ENCODE measurements at places on chromosomes 16 and 17.

DNA sequence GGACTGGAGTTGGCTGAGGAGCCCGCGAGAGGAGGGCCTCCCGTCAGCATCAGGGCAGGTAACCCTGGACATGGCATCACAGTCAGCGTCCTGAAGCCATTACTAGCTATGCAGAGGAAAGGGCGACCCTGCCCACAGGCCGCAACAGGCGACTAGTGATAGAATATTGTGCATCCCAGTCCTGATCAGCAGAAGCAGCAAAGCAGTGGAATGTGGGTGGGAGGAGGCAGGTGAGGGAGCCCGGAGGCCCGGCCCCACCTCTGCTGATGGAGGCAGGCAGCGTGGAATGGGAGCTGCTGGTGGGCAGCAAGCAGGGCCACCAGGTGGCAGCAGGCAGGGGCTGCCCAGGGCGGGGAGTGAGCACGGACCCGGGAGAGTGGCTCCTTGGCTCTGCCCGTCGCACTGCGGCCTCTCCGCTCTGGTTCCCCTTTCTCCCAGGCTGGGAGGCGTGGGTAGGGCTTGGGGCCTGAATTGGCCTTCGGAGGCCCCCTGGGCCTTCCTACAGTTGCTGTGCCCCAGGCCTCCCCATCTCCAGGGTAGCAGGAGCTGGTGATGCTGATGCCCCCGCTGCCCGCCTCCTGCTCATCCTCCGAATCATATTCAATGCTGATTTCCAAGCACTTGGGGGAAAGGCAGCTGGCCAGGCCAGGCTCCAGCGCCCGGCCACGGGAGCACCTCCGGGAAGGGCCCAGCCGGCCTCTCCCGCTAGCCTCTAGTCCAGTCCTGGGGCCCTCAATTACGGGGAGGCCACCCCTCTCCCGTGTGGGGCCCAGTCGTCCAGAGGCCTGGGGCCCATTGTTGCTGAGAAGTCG is 20.2 kb downstream of the TSPOAP1 start:
- no peak for DNase-seq

- DNase-seq: no peak
Measured at GRCh38 chr17:304461-304860, 48.1 kb downstream of the RPH3AL start.

GRCh38 chr17:7208027-7208571 is 11.5 kb downstream of the DLG4 start:
- DNase-seq: no peak

DNA sequence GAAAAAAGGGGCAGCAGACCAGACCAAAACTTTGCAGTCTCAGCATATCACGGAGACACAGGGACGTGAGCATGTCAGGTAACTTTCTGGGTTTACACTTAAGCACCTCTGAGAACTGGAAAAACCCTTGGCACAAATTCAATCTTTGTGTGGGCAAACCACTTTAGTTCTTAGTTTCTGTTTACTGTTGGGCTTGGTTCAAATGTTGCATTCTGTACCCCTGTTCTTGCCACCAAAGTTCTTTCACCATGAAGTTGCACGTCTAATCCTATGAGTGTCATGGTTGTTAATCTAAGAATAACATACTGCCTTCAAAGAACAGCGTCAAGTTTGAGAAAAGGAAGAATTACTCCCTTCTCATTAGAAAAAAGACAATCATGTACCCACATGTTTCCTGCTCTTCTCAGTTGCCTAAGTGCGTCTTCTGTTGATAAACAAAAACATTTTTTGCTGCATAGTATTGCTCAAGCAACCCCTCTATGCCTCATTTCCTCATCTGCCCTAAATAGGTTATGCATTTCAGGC is 11.6 kb downstream of the KRT33A start:
- no peak for DNase-seq

GRCh38 chr17:63495491-63495890 is 18.6 kb downstream of the ACE start:
- peak; percentile 76 for DNase-seq

DNA sequence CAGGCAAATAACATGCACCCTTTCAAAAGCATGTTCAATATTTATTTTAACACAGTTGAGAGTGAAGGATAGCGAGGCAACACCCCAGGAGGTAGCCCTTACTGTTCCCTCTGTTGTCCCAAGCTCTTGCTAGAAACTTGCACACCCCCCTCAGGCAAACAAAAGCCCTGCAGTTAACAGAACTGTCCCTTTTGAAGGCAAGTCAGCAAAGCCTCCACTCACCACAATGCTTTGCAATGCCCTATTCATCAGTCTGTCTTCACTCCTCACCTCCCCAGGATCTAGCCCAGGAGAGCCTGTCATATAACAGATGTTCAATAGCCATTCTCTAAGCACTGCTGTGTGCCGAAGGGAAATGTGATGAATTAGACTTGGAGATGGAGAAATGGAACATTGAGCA is 3.5 kb upstream of the CNEP1R1 start:
- no peak for DNase-seq

GRCh38 chr17:31488264-31488981 is 96.9 kb downstream of the RAB11FIP4 start:
- DNase-seq: no peak

- DNase-seq: no peak
Measured at GRCh38 chr17:63950940-63951907, 19.1 kb upstream of the CD79B start.

DNA sequence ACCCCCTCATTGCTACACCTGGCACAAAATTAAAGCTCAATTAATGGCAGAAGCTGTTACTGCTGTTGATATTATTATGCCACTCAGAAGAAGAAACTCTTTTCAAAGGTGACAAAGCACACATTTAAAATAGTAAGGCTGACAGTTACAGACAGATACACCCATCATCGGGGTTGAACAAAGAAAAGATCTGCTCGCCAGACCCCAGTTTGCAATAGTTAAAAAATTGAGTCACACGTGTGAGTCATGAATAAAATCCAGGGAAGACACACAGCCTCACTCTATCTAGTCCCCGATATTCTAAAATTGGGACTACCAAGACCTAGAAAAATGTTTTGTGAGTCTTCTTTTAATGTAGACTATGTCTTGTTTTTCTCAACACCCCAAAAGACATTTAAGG is 330.0 kb upstream of the SOX9 start:
- DNase-seq: no peak

GRCh38 chr16:74898659-74899058 is 86.3 kb downstream of the WDR59 start:
- no peak for DNase-seq

DNA sequence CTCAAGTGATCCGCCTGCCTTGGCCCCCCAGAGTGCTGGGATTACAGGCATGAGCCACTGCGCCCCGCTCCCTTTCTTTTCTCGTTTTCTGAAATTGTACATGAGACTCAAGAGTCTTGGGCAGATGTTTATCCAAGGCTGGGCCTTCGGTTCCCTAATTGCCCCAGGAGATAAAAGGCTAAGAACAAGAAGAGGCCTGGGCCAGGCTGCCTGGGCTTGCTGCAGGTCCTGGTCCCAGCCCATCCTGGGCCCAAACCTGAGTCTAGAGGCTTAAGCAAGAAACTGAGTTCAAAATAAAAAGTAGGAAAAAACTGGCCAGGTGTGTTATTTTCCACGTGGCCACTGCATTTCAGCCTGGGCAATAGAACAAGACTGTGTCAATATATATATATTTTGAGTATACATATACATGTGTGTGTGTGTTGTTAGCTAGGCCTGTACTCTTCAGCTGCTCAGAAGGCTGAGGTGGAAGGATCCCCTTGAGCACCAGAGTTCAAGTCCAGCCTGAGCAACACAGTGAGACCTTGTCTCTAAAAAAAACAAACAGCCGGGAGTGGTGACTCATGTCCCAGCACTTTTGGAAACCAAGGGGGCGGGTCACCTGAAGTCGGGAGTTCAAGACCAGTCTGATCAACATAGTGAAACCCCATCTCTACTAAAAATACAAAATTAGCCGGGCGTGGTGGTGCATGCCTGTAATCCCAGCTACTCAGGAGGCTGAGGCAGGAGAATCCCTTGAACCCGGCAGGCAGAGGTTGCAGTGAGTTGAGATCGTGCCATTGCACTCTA is 6.8 kb upstream of the CLUH start:
- DNase-seq: no peak

DNA sequence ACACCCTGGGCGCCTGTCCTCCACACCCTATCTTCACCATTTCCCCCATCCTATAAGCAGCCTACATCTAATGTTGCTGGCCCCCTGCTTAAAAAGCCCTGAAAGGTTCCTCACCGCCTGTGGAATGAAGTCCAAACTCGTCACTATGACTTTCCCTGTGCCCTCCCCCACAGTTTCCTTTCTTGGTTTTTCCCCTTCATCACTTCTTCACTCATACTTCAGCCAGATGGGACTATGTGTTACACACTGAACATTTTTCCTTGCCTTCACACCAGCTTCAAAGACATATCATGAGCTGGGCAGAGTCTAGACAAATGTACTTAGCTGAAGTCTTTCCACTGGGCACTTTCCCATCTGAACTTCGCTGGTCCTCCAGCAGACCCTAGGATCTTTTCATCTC is 1.5 kb upstream of the MARCHF10 start:
- no peak for DNase-seq

DNA sequence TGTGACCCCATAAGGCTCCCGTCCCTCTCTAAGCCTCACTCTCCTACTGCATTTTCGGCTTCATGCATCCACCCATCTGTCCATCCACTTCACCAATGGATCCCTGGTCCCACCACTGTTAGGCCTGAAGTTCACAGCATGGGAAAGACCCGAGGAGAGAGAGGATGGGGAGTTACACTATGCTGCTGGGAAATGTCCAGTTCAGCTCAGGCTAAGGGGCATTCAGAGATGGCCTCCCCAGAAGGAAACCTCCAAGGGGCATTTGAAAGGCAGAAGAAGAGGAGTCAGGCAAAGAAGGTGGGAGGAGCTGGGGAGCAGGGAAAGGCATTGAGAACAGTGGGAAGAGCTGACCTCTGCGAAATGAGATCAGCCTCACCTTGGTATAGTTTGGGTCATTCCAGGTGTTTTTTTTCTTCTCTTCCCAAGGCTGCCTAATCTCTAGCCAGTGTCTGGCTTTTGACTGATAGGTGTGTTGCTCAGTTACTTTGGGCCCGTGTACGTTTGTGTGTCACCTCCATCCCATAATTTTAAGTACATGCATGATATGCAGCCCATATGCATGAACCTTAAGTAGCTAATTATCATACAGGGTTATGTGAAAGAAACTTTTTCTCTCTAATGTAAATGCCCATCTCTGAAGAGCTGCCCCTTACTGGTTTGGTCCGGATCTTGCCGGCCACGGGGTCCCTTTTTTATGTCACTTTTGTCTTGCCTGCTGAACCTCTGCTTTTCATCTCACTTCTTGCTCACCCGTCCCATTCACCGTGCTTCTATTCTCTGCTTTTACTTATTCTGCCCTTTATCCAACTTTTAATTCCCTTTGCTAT is 11.6 kb upstream of the DRC7 start:
- DNase-seq: no peak

- peak; percentile 11 for DNase-seq
Measured at GRCh38 chr17:37488009-37488604, 1.6 kb upstream of the DUSP14 start.

DNA sequence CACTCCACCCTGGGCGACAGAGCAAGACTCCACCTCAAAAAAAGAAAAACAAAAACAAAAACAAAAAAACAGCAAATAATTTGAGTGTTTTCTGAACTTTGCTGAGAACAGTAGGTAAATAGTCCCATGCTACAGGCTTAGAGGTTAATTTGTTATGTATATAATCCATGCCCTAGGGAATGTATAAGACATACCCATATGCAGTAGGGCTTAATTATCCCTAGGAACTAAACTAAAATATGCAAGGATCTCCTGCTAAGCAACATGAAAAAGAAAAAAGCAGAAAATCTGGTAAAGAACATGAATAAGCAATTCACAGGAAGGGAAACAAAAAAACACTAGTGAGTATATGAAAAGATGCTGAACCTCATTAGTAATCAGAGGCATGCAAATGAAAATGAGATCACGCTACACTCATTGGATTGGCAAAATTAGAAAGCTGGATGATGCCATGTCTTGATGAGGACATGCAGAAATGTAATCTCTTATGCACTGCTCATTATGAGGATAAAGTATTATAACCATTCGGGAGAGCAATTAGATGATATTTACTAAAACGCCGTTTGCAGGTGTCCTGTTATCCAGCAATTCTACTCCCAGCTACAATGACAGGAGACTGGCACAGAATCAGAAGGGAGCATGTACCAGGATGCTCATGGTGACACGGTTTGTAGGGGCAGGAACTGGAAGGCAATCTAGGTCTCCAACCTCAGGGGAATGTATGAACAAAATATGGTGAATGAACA is 5.6 kb downstream of the KCTD13 start:
- no peak for DNase-seq

DNA sequence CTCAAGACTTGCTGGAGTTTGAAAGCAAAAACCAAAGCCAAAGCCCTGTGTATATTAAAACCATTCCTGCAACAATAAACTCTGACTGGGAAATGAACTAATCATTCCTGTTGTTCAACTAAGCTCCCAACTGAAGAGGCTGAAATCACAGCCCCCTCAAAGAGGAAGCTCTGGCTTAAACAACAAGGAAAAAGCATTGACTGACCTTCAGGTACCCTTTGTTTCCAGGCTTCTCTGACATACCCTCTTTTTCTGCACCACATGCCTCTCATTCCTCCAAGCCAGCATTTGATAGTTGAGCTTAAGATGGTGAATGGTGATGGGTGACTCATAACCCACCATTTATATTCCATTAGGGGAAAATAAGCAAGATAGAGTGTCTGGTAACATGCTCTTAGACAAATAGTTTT is 470.9 kb upstream of the SOX9 start:
- DNase-seq: no peak

DNA sequence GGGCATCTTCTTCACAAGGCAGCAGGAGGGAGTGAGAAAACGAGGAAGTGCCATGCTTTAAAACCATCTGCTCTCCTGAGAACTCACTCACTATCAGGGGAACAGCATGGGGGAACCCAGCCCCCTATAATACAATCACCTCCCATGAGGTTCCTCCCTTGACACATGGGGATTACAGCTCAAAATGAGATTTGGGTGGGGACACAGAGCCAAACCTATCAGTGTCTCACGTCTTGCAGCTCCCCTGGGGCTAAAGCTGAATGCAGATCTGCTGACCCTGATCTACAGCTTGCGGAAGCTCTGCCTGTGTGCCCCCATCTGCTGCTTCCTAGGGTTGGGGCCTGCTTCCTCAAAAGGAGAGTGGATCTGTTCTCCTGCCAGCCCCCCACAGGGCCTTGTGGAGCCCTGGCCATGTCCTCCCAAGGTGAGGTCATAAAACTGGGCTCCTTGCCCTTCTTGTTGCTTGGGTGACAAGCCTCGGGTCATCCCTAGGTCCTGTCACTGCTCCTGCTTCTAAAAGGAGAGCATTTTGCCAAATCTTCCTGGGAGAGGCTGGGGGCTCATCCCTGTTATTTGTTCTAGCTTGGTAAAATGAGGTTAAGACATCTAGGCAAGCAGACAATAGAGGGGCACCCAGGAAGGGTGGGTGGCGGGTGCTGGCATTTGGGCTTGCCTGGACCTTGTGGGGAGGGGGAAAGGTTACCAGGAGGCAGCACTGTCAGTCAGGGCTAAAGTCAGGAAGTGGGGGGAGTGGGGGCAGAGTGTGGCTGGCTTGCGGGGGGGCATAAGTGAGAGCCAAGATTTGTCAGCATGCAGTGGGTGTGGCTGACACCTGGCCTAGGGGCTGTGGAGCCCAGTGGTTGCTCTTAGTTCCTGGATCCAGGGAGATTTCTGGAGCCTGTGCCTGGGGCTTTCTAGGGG is 16.0 kb downstream of the KRT33A start:
- DNase-seq: no peak
